Smooth muscle cell of the brain vasculature (primary cell): ENCODE measurements at places on chromosomes 3 and 15.

- no peak for DNase-seq
These were observed 531.2 kb upstream of the CFAP20DC start for GRCh38 chr3:59580996-59581395.

GRCh38 chr3:155746703-155747102 is 1.8 kb upstream of the PLCH1 start:
- DNase-seq, result no peak

GRCh38 chr15:54197995-54198394 is 219.8 kb downstream of the UNC13C start:
- no peak for DNase-seq

GRCh38 chr15:52710050-52710707 is 31.0 kb upstream of the ATOSA start:
- DNase-seq, result no peak

- DNase-seq, result no peak
These were observed 17.5 kb upstream of the BCHE start for GRCh38 chr3:165854696-165855095.

DNA sequence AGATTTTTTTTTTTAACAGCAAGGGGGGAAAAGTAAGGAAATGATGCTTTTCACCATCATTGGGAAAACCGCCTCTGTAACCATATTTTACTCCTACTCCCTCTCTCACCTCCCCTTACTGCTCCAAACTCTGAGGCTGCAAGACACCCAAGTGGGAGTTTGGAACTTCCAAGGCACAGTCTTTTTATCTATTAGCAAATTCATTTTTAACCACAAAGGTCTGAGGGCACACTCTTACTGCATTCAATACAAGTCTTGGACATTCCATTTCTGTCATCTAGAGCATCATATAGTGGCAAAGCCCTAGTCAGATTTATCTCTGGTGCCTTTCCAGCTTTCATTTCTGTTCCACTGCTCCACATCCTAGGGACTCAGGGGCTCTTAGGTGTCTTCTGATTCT is 13.2 kb downstream of the FAM162A start:
- no peak for DNase-seq

DNA sequence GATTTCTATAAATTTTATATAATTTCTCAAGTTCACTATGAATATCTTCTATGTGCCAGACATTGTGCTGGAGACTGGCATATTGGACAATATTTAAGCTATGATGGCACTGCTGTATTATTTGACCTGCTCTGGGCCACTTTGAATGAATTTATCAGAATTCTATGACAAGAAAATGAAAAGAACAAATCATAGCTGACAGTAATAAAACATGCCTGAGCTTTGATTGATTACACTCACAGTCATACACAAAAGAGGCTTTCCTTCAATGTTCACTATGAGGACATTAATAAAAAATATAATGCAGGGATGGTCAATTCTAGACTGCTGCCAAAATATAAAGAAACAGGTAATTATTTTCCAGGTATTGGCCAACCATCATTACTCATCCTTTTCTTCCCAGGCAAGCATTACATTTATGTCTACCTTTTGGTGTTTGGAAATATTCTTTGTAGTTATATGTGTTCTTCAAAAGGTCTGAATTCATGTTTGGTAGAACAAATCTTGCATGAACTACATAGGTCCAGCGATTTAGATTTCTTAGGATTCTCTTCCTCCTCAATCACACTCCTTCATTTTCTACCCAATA is 81.0 kb upstream of the ALCAM start:
- no peak for DNase-seq

DNA sequence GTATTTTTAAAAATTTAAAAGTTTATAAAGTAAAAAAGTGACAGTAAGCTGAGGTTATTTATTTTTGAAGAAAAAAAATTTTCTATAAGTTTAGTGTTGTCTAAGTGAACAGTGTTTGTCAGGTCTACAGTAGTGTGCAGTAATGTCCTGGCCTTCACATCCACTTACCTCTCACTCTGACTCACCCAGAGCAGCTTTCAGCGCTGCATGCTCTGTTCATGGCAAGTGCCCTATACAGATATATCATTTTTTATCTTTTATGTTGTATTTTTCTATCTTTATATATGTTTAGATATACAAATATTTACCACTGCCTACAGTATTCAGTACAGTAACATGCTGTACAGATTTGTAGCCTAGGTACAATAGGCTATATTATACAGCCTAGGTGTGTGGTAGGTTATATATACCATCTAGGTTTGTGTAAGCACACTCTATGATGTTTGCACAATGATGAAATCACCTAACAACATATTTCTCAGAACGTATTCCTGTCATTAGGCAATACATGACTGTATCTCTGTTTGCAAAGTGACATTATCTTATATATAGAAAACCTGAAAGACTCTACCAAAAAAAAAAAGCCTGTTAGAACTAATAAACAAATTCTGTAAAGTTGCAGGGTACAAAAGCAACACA is 75.9 kb upstream of the TMC3 start:
- DNase-seq, result no peak

- DNase-seq, result no peak
These were observed 19.0 kb downstream of the SPATA12 start for GRCh38 chr3:57079474-57079831.
